ENCODE measurements at places on chromosomes 7 and 10. TPM values are rescaled to one million over a fixed set of nuclear protein-coding genes. Genes with fewer than 3 reads are reported as not detected.

The ZNF736 gene
- not detected for total RNA-seq

The AKR1B15 gene
- total RNA-seq, result 0.47 TPM

The TUBB8 gene
- 1.5 TPM for total RNA-seq

The PIK3AP1 gene
- total RNA-seq, result 2.9 TPM

DNA sequence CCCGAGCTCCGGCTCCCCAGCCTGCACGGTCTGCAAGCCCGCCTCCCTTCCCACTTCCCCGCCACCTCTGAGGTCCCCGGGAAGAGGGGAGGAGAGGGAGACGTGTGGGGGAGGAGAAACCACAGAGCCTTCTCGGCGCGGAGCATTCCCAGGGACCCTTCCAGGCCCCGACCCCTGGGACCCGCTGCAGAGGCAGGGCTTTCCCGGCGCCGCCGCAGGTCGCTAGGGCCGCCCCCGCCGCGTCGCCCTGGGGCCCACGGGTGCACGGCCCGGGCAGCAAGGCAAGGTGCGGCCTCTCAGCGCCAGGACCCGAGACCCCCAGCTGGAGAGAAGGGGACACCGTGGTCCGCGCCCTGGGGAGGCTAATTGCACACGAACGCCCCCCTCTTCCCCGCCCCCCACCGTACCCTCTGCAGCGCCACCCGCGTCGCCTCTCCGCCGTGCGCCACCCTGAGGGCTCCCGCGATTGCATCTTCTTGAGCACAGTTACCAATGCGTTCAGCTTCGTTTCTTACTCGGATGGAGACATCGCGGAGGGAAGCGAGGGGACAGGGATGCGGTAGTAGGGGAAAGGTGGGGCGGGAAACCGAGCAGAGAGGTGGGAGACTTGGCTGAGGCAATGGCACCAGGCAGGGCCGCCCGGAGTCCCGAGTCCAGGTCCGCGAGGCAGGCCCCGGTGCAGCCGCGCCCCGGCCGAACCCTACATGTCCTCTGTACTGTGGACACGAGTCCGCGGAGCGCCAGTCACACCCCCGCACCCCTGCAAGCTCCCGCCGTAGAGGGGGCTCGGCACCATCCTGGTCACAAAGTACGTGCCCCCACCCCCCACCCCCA, 28.9 kb downstream of the SKIDA1 start:
- H3K36me3 ChIP-seq, result no peaks in the 10 kb centered on the region
- H3K27ac ChIP-seq, result peak overlapping the region; percentile 86
- H3K27me3 ChIP-seq, result peaks cover 5% of the 10 kb centered on the region
- no peak for DNase-seq
- H3K4me3 ChIP-seq, result peak overlapping the region; percentile 73

DNA sequence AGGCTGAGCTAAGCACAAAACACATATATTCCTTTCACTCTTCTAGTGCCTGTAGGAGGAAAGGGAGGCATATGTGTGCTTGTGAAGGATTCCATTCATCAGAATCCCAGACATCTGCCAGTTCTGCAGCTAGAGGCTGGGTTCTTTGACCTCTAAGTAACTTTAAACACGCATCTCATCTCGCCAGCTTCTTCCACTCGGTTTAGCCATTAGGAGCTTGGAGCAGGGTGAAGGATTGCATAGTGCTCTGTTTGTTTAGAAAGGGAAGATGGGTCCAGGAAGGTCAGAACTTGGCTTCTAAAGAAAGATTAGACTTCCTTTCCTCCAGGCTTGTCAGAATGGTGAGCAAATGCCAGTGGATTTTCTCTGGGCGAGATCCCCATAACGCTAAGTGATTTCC, 43.6 kb downstream of the HK1 start:
- H3K27me3 ChIP-seq, result no peaks in the 10 kb centered on the region
- no peaks in the 10 kb centered on the region for H3K36me3 ChIP-seq
- no peak for DNase-seq

GRCh38 chr7:125847692-125848091, 918.1 kb upstream of the POT1 start:
- DNase-seq, result no peak
- no peak overlapping the region for H3K27ac ChIP-seq
- H3K4me1 ChIP-seq, result no peaks in the 10 kb centered on the region

- no peaks in the 10 kb centered on the region for H3K36me3 ChIP-seq
- peak; percentile 52 for DNase-seq
- no peak overlapping the region for H3K27ac ChIP-seq
- H3K27me3 ChIP-seq, result no peaks in the 10 kb centered on the region
Measured at GRCh38 chr7:95871075-95871848, 98.9 kb downstream of the DYNC1I1 start.

DNA sequence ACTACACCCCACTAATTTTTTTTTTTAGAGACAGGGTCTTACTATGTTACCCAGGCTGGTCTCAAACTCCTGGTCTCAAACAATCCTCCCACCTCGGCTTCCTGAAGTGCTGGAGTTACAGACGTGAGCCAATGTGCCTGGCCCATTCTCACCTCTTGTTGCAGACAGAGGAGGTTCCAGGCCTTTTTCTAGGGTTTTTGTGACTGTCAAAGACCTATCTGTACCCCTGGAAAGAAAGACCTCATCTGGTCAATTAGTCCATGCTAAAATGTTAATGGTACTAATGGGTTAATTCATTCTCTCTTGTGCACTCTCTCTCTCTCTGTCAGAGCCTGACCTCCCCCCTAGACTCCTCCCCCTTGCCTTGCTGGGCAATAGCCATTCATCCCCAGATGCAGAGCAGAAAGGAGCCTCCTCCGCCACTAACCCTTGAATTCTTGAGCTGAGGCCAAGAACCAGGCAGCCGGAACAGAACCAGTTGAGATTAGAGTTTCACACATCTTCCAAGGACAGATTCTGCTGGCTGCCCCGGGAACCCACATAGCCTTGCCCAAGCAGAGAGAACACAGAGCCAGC, 209.7 kb downstream of the SKIDA1 start:
- H3K4me3 ChIP-seq, result 0 out of 2 replicates have a peak overlapping the region, but pooled peaks have one; percentile 6
- no peak for DNase-seq
- no peaks in the 10 kb centered on the region for H3K36me3 ChIP-seq
- H3K27me3 ChIP-seq, result no peaks in the 10 kb centered on the region
- 0 out of 2 replicates have a peak overlapping the region, but pooled peaks have one; percentile 46 for H3K27ac ChIP-seq
- peaks cover 24% of the 10 kb centered on the region for H3K4me1 ChIP-seq

- peaks cover 4% of the 10 kb centered on the region for H3K4me1 ChIP-seq
- H3K27ac ChIP-seq, result no peak overlapping the region
Measured at GRCh38 chr7:49631960-49632359, 141.5 kb upstream of the VWC2 start.

GRCh38 chr7:44748948-44749731, 493 bp downstream of the ZMIZ2 start:
- no peak overlapping the region for H3K27ac ChIP-seq
- H3K4me3 ChIP-seq, result peak overlapping the region; percentile 96
- peaks cover 26% of the 10 kb centered on the region for H3K4me1 ChIP-seq
- no peak for DNase-seq

DNA sequence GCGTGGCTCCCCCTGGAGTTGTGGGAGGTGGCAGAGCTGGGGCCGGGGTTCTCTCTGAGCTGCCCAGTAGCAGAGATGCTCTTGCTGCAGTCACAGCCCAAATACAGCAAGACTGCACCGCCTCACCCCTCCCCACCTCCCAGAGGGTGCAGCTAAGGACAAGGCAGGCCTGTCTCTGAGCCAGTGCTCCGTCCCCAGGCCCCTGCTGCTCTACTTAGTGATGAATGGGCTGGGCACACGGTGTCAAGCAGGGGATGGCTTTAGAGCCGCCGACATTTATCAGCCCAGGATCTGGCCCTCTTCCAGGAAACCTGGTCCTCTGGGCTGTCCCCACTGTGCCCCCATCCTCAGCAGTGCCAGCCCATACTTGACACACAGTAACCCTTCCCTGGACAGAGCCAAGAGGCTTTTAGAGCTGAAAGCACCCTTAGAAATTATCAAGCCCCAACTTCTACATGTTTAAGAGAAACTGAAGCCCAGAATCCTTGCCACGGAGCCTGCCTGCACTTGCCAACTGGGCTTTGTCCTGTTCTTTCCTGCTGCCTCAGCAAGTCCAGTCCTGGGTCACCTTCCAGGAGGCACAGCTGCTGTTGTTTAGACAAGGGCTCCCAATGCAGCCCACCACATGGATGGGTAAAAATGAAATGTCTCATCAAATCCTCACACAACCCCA, 137.1 kb upstream of the UNC5B start:
- H3K36me3 ChIP-seq, result no peaks in the 10 kb centered on the region
- H3K27ac ChIP-seq, result no peak overlapping the region
- H3K4me3 ChIP-seq, result no peak overlapping the region
- no peak for DNase-seq
- no peaks in the 10 kb centered on the region for H3K27me3 ChIP-seq

DNA sequence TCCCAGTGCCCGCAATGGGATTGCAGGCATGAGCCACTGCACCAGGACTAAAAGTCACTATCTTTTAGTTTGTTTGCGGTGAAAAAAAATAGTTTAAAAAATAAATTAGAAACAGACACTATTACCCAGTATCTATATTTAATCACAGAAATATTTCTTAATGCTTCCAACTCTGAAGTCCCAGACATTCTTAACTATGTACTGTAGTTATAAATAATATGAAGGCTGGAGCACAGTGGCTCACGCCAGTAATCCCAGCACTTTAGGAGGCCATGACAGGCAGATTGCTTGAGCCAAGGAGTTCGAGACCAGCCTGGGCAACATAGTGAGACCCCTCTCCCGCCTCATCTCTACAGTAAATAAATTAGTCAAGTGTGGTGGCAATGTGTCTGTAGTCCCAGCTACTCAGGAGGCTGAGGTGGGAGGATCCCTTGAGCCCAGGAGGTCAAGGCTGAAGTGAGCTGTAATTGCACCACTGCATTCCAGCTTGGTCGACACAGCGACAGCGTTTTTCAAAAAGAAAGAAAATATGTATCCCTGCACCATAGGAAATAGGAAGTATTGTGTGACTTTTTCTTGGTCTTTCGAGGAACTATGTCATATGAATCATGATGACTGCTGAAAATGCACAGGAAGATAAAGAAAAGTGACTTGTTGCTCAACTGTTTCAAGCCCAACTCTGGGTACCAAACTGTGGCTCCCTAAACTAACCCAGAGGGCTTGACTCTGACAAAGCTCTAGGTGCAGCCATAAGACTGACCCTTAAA, 74.9 kb upstream of the STEAP1B start:
- no peaks in the 10 kb centered on the region for H3K4me1 ChIP-seq
- no peak for DNase-seq
- H3K4me3 ChIP-seq, result no peak overlapping the region
- H3K27ac ChIP-seq, result no peak overlapping the region
- H3K36me3 ChIP-seq, result no peaks in the 10 kb centered on the region
- no peaks in the 10 kb centered on the region for H3K27me3 ChIP-seq

DNA sequence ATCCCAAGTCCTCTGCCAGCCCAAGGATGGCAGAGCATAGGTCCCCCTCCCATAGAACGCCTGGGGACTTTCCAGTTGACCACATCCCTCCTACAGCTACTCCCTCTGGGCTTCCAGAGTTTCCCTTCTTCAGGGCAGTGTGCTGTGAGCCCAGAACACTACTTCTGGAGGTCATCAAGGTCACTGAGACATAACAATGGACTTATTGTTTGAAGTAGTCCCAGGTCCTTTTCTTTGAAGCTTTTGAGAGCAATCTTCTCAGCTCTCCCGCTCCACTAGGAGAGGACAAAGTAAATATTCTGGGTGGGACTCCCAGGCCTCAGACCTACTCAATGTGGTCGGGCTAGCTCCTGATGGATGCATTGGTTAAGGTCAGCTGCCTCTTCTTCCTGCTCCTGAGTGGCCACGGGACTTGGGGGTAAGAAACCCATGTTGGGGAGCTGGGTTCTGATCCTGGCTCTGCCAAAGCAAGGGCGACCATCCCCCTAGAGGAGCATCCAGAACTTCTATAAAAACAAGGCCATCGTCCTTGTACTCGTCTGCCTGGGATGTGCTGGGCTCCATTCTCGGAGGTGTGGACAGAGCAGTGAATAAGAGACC, 83.5 kb upstream of the DDC start:
- H3K4me1 ChIP-seq, result no peaks in the 10 kb centered on the region
- H3K27ac ChIP-seq, result no peak overlapping the region
- DNase-seq, result peak; percentile 26
- H3K27me3 ChIP-seq, result no peaks in the 10 kb centered on the region
- H3K4me3 ChIP-seq, result no peak overlapping the region

DNA sequence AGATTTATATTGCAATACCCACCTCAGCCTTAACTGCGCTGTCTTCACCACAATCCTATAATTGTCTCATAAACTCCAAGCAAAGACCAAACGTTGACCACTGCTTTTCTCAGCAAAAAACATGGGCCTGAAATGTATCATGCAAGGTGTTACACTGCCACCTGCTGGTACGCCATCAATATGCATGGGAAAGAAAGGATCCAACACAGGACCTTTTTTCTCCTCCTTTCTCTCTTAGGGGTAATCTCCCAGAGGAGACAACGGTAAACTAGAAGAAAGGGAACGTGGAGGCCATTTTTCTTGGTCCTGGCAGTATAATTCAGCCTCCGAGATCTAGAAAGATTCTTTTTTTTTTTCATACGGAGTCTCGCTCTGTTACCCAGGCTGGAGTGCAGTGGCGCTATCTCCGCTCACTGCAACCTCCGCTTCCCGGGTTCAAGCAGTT, 79.1 kb upstream of the MPP7 start:
- H3K36me3 ChIP-seq, result no peaks in the 10 kb centered on the region
- H3K4me1 ChIP-seq, result no peaks in the 10 kb centered on the region
- DNase-seq, result peak; percentile 39
- no peaks in the 10 kb centered on the region for H3K27me3 ChIP-seq

DNA sequence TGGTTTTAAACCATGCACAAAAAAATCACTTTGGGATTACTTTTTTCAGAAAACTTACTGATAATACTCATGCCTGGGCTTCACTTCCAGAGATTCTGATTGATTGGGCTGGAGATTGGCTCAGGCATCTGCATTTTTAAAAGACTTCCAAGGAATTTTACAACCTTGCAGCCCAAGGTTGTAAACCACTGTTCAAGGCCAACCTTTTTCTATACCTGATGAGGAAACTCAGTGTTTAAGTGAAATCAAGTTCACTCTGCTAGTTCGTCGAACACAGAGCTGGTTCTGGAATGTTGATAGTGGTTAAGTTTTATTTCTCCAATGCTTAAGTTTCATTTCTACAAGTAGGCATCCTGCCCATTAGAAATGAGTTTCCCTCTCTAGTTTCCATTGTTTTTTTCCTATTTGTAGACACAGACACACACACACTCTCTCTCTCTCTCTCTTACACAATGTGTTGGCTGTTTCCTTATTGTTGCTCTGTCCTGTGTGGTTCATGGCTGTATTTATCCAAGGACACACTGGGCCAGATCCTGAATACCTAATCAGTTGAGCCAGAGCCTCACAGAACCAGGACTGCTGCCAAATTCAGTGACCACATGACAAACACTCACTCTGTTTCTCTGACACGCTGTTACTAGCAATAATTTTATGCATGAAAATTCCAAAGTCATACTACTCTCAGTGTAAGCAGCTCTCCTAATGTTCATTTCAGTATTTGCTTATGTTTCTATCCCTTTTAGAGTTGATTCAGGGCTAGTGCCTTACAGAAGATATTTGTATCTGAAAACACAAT, 3.7 kb upstream of the IFIT1B start:
- no peaks in the 10 kb centered on the region for H3K36me3 ChIP-seq
- no peak overlapping the region for H3K4me3 ChIP-seq
- H3K27ac ChIP-seq, result no peak overlapping the region

GRCh38 chr7:16661924-16662323, 15.9 kb downstream of the BZW2 start:
- H3K36me3 ChIP-seq, result peaks cover 2% of the 10 kb centered on the region
- H3K27me3 ChIP-seq, result no peaks in the 10 kb centered on the region
- DNase-seq, result no peak
- no peak overlapping the region for H3K27ac ChIP-seq
- H3K4me1 ChIP-seq, result peaks cover 5% of the 10 kb centered on the region
- no peak overlapping the region for H3K4me3 ChIP-seq

Data from H1 (cell line).